ENCODE measurements at places on chromosomes 6 and 20.

- DNase-seq, result no peak
Observed at GRCh38 chr6:168939796-168940195, 313.9 kb downstream of the THBS2 start.

DNA sequence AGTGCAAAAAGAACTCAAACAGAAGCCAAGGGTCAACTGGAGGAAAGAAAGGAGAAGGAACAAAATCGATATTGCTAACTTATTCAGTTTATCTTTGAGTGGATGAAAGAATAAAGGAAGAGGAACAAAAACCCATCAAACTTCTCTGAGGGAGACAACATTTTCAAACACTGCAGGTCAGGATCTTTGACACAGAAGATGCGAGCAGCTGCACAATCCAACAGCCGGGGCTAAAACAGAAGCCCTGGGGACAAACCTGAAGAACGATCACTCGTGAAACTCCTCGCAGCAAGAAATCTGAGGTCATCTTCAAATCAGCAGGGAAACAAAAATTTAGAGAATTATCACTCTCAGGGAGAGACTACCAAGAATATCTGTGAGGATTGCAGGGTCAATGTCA lies 14.2 kb downstream of the SLC23A2 start:
- no peak for DNase-seq

- no peak for DNase-seq
Observed at GRCh38 chr20:40427026-40427425, 262.0 kb downstream of the MAFB start.

GRCh38 chr6:101883505-101883904 lies 490.0 kb downstream of the GRIK2 start:
- no peak for DNase-seq

DNA sequence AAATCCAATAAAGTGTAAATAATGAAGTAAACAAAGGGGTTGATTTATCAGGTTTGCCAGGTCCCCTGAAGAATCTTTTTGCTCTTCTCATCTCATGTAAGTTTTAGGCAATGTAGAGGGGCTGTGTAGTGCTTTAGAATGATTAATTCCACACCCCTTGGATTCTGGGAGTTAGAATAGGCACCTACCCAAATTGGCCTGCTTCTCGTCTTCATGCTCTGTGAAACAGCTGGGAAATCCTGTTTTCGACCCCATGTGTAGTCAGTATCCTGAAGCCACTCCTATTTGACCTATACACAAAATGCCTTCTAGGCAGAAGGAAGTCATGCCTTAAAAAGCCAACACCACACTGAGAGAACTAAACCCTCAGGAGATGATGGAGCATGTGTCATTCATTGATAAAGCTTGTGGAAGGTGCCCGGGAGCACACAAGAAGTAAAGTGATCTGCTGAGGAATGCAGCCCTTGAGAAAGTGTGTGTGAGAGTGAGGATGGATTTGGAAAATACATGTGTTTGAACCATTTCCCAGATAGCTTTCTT lies 170.9 kb downstream of the KLHL32 start:
- DNase-seq, result no peak

GRCh38 chr20:5570452-5570851 lies 179.7 kb upstream of the SHLD1 start:
- DNase-seq, result no peak

DNA sequence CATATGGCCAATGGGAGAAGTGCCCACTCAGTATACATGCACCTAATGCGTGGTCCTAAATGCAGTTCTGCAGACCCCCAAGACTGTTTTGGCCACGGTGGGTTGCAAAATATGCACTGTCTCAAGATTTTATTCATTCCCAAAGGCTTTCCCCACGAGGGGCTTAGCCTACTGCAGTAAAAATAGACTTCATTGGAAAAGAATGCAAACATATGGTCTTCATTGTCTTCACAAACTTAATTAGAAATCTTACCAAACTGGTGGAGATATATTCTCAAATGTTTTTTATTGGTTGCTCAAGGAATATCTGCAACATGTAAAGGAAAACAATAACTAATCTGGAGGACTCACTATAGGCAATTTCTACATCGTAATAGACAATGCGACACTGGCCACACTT lies 31.6 kb upstream of the PRL start:
- no peak for DNase-seq
